ENCODE measurements at places on chromosomes 1 and 21.

DNA sequence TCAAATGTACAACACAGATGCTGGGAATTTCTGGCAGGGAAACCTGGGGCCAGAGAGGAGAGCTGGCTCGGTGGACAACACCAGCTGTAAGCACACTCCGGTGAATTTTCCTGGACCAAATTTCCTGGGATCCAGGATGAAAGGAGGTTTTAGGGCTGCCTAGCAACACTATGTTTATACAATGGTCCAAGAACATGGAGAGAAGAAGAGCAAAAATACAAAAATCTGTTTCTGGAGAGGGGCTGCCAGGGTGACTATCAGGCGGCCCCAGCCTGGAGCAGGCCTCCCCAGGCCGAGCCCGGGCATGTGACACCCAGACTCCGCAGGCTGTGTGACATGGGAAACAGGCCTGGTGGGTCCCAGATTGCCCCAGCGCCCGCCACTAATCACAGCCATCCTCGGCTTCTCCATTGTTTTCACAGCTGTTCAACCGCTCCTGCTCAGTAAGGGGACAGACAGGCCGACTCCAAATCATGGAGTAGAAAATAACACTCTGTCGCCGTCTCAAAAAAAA lies 336.0 kb upstream of the NFIA start:
- DNase-seq, result no peak

DNA sequence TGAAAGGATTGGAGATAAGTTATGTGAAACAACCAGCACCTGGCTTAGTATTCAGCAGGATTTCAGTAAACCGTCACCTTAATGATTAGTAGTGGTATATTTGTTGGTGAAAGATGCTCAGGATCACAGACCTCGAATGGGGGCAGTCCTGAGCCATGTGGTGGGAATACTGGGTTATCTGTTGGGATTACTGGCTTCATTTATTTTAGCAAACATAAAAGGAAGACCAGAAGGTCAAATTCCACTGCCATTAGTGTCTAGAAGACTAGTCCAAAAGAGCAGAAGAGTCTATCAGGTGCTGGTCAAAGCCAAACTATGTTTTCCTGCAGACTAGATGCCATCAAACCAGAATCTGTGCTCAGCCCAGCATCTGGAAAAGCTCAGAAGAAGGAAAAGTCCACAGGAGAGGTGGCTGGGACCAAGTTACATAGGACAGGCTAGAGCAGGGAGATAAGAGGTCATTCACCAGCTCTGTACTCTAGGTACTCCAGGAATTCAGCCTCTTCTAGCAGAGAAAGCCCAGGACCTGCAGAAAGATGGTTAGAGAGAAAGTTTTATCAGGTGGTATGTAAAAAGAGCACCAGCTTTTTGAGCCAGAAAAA lies 343.4 kb downstream of the PLPP3 start:
- no peak for DNase-seq

GRCh38 chr1:3955196-3955772 lies 55.2 kb upstream of the C1orf174 start:
- DNase-seq, result no peak

DNA sequence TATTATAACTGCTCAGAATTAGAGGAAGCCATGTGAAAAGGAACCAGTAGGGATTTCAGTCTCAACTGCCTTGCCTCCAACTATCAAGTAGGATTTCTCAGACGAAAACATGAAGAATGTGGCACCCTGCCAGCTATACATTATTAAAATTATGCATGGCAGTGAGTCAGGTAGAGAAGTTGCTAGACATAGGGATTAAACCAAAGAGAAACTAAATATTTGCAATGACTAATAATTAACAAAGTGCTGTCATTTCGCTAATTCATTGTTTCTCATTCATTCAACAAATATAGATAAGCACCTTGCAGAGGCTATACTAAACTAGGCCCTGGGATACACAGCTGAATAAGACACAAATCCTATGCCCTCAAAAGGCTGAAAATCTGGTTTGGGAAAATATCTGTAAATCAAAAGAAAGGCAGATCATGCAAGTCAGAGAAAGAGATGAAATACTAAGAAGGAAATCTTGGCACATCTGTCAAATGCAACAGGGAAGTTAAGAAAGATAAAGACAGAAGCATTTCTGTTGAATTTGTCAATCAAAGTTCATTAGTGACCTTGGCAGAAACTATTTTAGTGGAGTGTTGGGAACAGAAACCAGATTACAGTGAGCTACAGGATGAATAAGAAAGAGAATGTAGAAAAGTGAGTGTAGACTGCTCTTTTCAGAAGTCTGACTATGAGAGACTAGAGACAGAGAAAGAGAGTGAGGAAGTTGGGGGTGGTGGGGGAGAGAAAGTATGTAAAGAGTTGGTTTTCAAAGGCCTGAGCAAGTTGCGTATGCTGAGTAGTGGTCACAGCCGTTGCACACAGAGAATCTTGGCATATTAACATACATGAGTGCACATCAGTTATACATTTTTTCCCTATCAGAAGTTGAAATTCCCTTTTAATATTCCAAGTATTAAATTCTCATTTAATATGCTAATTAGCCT lies 14.7 kb upstream of the NBPF11 start:
- no peak for DNase-seq

DNA sequence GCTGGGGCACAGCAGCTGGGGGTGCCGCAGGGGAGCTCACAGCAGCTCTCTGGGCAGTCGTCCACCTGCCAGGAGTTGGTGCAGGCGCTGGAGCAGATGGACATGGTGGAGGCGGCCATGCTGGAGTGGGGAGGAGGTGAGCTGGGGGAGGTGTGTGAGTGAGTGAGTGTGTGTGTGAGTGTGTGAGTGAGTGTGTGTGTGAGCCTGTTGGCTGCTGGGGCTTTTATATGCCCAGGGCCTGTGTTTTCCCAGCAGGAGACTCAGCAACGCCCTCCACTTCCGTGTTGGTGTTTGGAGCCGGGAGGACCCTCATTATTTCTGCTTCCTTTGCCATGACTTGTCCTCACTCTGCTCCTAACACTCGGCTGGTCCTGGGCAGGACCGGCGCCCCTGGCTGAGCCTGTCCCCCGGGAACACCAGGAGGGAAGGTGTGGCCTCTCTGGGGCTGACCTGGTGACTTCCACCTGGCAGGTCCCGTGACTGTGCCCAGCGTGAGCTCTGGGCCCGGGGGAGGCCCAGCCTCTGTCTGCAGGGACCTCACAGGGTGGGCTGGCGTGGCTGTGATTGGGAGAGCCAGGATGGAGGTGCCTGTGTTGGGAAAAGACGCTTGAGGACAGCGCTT lies at the start of gene KRTAP10-2:
Gene KRTAP10-2 (minus strand): TSS at position 166 of the 622 bp plus-strand sequence. CDS start 47 bp downstream, at position 119.
- no peak for DNase-seq

DNA sequence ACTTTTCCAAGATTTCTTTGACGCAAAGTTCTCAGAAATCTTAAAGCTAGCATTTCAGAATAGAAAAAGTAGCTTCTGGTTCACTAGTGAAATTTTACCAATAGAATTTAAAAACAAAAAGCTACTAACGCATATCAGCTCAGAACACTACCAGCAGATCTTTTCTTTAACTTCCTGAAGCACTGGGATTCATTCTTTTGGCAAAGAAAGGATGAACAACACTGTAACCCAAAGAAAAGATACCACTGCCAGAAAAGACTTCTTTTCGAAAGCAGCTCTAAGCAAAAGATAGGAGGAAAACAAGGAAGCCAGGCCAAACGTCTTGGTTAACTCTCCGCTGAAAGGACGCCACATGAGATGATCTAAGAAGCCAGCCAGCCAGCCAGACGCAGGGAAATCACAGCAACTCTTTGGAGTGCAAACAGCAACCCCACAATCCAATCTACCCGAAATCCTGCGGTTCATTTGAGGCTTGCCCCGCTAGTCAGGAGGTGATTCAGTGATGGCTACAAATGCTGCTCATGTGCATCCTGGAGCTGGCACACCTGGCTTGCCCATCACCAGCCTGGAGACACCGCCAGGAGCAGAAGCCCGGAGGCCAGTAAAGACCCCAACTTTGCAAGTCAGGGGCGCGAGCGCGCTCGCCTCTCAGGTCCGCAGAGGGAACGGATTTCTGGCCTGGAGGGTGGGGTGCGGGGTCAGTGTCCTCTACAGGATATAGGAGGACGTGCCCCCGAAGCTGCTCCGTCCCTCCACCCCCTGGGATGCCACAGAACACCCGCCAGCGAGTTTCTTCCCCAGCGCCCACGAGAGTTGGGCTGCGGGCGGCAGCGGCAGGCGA lies 812 bp downstream of the NBPF1 start:
- no peak for DNase-seq

GRCh38 chr1:218811497-218811896 lies 362.2 kb upstream of the LYPLAL1 start:
- DNase-seq, result no peak

DNA sequence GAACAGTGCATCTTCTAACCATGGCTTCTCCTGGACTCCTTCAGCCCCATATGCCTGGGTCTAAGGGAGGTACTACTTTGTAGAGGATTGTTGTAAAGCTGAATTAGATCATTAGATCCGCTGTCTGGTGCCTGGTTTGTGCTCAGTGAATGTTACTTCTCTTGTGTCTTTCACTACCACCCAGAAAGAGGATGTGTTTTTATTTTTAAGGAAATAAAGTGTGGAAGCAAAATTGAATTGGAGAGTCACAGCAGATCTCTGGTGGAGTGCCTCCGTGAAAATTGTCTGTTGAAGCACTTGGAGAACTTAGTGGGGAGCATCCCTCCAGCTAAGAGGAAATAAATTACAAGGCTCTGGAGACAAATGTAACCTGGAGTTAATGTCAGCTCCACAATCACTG lies 101.8 kb upstream of the ARTN start:
- DNase-seq, result no peak

DNA sequence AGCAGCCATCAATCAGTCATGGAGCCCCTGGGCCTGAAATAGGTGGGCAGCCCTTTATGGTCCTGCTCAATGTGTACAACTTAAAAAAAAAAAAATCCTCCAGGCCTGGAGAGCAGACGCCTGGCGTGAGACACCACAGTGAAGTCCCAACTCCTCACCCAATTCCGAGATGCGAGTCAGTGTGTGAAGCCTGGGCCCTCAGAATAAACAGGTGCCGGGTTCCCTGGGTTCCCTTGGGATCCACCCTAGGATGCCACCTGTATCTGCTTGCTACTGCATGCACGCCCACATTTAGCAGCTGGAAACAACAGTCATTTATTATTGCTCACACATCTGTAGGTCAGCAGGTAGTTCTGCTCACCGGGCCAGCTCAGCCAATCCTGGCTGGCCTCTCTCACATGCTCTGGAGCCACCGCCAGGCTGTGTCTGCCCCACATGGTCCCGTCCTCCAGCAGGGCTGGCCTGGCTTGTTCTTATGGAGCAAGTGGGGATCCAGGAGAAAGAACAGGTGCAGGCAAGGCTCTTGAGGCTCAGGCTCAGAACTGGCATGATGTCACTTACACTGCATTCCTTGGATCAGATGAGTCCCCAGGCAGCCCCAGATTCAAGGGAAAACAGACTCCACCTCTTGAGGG lies 172.7 kb downstream of the NPHP4 start:
- no peak for DNase-seq

GRCh38 chr1:175865041-175865766 lies 121.8 kb upstream of the TNR start:
- no peak for DNase-seq

DNA sequence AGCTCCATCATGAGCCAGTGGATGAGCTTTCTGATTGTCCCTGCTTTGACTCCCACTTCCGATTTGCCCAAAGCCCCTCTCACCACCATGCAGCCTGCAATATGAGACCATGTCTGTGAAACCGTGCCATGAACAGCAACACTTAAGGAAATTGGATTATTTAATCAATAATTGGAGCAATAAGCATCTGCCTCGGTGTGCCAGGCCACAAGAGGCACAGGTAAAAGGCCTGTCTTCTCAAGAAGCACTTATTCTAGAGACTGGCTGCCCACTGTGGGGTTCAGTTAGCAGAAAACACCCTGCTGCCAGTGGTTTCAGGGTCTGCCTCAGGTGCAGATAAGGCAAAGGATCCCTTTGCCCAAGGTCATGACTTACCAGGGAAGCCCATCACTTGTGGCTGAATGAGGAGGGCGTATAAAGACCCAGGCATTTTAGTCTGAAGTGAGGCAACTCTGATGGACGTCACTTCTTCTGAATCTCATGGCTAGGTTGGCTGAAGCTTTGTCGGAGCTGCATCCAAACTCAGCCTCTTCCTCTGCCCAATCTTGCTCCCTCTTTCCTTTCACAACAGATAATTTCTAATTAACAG lies 7.1 kb upstream of the CHI3L2 start:
- no peak for DNase-seq

DNA sequence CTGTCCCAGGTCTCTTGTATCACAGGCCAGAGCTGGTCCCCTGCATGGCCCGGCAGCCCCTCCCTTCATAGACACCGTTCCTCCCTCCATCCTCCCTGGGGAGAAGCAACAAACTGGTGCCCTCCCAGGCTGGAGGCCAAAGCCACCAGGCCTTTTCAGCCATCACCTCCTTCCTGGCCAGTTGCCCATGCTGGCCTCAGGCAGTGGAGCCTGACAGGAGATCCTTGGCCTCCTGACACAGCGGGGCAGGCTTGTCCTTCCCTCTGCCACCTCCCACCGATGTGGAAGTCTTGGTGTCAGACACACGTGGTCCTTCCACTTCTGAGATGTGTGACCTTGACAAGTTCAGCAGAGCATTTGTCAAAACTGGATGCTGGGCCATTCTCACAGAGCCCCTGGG lies 206.0 kb downstream of the HIVEP3 start:
- DNase-seq, result no peak

GRCh38 chr1:83959824-83960498 lies 39.0 kb downstream of the TTLL7 start:
- no peak for DNase-seq

- no peak for DNase-seq
Observed at GRCh38 chr21:44360159-44360558, 6.7 kb downstream of the TRPM2 start.

GRCh38 chr1:162922201-162922600 lies 61.2 kb upstream of the CCDC190 start:
- DNase-seq, result no peak

DNA sequence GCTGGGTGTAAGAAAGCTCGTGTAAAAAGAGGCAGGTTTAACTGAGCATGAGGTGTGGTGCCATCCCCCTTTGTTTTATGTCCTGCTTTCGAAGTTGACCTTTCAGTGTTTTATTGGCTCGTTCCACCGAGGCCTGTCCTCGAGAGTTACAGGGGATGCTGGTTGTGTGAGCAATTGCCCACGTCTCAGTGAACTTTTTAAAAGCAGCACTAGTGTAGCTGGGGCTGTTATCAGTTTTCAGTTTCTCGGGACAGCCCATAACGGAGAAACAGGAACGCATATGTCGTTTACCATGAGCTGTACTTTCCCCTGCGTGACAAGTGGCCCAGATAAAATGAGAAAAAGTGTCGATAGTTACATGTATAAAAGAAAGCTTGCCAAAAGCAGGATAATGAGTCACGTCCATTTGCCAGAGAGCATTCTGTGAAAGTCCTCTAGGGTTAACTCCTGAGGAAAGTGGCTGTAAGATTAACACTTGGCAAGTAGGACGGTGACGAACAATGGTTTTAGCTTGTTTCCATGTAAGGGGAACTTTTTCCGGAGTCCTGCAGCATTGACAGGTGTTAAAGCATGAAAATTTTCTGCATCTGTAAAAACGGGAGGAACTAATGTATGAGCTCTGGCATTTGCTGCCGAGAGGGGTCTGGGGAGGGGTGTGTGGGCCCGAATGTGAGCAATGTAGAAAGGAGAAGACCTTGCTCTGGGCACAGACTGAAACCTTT lies 7.8 kb upstream of the LRRC47 start:
- DNase-seq, result no peak

DNA sequence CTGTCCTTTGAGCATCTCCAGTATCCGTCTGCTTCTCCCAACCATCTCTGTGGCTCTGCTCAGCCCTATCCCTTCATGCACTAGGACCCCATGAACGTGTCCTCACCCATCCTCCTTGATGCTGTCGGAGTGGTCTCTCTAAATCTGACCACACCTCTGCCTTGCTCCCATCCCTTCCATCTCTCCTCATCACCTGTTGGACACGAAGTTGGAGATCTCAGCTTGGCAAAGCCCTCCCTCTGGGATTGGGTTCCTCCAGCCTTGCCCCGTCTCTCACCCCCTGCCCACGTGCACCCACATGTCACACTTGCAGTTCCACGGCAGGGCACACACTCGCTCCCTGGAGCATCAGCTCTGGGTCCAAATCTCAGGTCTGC lies 135.7 kb downstream of the ACTL8 start:
- DNase-seq, result no peak

Measured in mesothelial cell of epicardium (in vitro differentiated cells).